ENCODE measurements at places on chromosomes 7 and 10.

DNA sequence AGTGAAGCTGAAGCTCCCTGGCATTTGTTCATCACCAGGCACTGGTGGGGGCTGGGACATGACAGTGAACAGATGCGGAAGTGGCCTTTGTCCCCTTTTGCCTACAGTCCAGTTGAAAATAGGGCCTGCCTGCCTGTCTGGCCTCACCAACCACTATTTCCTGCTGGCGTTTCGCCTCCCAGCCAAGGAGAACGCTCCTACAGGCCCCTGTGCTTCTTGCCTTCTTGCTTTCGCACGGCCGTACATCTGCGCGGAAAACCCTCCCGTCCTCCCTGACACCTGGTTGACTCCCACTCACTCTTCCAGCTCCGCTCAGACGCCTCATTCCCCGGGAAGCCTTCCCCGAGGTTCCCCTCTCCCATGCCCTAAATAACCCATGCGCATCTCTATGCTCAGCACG is 317.3 kb downstream of the PRPF18 start:
- DNase-seq, result no peak

GRCh38 chr10:84054743-84055142 is 84.6 kb upstream of the GHITM start:
- no peak for DNase-seq

DNA sequence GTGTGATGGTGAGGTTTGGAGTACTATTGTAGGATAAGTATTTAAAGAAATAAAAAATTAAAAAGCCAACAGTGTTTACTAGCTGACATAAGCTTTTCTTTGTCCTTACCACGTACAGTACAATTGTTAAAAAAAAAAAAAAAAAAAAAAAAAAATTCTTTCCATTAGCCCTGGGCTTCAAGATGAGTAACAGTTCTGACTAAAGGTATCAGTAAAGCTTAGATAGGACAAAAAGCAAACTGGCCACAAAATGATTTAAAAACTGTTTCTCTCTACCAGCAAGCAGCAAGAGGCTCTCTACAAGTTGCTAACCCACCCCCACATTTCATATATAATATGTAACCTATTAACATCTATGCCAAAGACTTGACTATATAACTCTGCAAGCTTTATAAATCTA is 17.5 kb downstream of the HYCC1 start:
- no peak for DNase-seq

- no peak for DNase-seq
Observed at GRCh38 chr10:129761197-129761972, 202.7 kb downstream of the EBF3 start.

GRCh38 chr10:95542761-95543160 is 18.4 kb downstream of the SORBS1 start:
- no peak for DNase-seq

Measured in activated CD8-positive, alpha-beta memory T cell treated with anti-CD3 and anti-CD28 coated beads for 48 hours (primary cell).